Activated naive CD4-positive, alpha-beta T cell treated with anti-CD3 and anti-CD28 coated beads for 36 hours (primary cell): ENCODE measurements at places on chromosomes 5 and 9.
A peak's percentile ranks its signal among the peaks of the same experiment; 100 is the strongest.

DNA sequence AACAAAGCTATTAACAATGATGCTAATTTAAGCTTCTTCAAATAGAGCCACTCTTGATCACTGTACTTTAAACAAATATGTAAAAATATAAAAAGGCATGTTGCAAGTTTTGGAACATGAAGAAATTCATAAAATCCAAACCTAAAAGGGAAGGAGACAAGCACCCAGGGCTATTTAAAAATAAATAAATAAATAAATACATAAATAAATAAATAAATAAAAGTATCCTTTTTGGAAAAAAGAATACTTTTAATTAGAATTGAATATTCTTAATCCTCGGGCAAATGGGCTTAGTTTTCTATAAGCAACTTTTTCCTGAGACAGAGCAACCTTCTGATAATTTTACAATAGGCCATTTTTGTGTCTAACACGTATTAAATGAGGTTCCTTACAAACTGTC is 147.5 kb upstream of the PCA3 start:
- DNase-seq: no peak

DNA sequence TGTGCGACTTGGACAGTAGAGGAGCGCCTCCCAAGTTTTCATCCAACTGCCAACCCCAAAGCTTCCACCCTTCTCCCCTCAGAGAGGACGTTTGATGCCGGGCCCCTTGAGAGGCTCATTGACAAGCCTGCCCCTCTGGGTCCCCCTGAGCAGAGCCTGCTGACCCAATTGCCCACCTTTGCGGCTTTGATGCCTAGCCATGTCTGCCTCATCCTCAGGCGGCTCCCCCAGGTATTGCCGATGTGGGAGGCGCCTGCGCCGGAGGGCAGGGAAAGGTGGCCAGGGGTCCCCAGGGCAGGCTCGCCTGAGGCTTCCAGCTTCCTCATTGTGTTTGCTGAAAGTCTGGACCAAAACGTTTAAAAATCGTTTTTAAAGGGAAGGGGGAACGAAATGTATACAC is 1.4 kb downstream of the ODF2 start:
- no peak for DNase-seq

- DNase-seq: no peak
Observed at GRCh38 chr9:95678759-95679158, 162.0 kb upstream of the PTCH1 start.

- no peak for DNase-seq
Observed at GRCh38 chr5:40447438-40447837, 232.3 kb upstream of the PTGER4 start.

- DNase-seq: no peak
Observed at GRCh38 chr5:14357441-14357840, 214.3 kb downstream of the TRIO start.

DNA sequence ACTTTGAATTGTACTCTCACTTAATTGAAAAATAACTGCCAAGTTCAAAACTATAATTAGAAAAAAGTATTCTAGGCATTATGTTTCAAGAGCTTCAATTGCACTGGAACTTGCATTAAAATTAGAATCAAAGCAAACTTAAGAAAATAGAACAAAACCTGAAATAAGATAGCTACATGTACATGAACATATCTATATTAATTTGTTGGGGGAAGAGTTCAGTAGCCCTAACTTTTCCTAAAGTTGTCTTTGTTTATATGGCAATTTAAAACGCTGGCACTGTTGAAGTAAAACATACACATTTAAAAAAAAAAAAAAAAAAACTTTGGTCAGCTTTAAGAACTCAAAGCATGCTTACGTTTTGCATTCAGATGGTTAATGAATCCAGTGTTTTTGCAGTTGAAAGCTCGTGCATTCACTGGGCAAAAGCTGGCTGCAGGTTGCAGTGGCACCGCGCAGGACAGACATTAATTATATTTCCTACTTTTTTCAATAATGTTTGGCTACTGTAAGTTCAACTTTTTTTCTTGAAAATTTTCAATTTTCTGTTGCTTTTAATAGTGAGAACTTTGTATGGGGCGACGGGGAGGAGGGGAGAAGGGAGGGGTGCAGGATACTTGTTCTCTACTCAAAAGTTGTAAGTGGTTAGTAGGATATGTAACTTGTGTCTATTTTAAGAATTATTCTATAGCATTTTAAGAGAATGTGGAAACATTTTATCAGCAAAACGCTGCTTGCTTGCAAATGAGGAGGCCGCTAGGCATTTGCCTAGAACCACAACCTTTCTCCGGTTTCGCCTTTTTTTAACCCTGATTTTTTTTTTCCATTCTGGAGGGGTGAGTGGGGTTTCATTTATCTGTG is 3.9 kb downstream of the NR2F1 start:
- no peak for DNase-seq

DNA sequence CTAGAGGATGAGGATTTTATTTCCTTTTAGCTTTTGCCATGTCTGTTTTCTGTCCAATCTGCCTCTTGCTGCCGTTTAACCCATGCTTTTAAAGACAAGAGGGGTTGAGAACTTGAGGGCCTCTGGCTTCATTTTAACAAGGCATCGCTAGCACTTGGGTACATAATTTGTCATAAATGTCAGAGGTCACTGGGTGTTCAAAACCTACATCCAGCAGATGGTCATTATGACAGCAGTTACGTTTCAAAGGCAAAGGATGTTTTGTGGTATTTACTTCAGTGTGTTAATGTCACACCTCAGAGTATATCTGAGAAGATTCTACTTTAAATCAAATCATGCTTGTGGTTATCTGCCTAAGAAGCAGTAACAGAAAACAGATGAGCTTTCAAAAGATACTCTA is 918.3 kb downstream of the NR2F1-AS1 start:
- DNase-seq: no peak

DNA sequence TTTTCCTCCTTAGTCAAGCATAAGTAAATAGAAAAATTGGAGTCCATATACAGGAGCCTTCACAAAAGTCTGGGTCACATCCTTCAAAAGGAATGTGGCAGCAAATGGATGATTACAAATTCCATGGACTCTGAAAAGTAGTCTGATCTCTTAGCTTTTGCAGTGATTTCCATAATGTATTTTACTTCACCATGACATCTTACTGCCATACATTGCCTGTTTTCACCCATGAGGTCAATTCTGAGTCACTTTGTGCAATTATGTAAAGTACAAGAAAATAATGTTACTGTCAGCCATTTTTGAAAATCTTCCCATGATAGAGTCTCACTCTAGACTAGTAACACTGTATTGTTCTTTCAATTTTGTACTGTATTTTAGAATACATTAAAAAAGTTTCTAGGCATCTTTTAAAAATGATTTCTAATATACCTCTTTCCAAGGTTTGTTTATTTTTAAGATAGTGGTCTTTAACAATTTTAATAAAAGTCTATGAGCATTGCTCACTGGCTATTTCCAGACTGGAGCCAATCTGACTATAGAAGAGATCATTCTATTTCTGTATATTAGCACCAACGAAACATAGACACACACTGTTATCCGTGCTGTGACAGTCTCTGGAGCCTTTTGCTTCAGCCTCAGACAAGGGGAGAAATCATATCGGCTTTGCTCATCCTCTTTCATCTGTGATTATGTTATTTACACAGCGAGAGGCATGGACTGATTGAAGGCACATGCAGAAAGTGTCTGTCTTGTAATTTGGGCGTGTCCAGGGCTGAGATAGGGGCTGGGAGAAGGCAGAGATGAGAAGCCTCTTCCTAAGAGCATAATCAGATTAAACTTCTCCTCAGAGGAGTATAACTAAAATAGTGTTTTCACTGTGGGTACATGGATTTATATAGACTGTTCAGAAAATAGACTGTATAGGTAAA is 22.9 kb upstream of the ACTBL2 start:
- no peak for DNase-seq

DNA sequence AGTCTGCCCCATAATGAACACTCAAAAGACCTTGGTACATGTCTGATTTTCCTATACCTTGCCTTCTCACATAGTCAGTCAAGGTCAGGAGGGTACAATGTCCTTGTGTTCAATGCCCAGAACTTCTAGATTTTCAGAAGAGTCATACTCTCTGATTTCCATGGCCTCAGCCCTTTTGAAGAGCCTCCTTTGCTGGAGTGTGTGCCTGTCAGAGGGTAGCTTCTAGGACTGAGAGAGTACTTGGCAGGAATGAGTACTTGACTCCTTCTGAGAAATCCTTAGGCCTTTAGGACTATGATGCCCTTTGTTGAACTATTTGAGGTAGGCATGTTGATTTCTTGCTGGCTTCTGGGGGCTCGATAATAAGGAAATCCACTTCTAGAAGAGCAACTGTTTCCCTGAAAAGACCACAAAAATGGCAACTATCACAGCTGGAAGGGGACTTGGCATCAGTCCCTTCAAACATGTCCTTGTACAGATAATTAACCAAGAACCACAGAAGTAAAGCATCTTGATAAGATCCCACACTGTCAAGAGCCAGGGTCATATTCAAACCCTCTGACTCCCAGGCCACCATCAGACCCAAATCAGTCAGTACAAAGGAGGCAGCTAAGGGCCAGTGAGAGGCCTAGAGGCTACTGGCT is 10.6 kb upstream of the MEGF9 start:
- DNase-seq: no peak

DNA sequence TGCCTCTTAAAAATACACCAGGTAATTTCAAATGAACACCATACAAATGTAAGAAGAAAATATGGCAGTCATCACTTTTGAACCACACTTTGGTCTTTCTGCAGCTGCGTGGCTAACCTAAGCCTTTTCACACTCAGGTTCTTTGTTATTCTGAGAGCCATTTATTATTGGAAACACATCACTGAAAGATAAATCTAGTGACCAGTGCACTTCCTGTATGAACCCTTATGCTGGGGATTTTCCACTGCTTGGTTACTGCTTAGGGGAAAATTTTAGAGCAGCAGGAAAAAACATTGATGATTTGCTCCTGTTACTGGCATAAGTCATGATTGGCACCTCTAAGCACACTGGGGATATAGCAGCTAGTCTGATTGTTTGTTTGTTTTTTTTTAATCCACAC is 58.6 kb upstream of the RANBP3L start:
- no peak for DNase-seq

DNA sequence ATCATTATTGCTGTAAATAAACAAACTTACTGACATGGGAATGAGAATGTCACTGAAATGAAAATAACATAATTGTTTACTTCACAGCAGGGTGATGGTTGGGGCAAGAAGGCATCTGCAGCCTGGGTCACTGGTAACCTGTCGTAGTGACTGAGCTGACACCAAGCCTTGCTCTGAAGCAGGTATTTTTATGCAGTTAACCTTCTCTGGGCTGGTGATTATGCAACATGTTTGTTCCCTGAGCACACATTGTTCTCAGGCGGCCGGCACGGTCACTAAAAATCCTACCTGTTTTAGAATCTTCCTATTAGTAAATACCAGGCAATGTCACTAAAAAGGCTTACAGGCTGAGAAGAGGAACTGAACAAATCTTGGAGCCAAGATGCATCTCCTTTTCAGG is 157.7 kb upstream of the NR3C1 start:
- DNase-seq: no peak

DNA sequence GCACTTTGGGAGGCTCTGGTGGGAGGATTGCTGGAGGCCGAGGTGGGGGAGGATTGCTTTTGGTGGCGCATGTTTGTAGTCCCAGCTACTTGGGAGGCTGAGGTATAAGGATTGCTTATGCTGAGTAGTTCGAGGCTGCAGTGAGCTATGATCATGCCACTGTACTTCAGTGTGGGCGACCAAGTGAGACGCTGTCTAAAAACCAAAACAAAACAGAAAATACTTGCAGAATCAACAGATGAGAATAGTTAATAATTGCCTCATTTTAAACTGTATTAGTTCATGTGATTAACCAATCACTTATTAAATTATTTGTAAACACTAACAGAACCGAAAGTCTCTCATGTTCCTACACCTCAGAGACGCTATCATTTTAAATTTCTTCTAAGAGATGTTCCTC is 118.1 kb downstream of the CCDC171 start:
- no peak for DNase-seq

GRCh38 chr9:10661994-10662393 is 49.2 kb upstream of the PTPRD start:
- no peak for DNase-seq

DNA sequence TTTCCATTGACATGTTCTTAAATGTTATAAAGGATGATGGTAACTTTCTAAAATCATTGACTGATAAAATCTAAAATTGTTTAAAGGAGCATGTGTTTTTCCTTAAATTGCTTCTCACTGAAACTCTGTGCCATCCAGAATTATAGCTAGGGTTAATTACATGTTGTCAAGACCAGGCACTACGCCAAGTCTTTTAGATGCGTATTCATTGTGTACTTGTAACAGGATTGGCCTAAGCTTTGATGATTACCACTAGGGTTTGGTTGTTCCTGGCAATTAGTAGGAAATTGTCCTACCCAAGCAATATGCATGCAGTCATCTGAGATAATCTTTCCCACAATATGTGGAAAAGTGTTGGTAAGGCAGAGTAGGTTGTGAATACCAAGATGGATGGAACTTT is 43.8 kb downstream of the PRKACG start:
- DNase-seq: no peak

DNA sequence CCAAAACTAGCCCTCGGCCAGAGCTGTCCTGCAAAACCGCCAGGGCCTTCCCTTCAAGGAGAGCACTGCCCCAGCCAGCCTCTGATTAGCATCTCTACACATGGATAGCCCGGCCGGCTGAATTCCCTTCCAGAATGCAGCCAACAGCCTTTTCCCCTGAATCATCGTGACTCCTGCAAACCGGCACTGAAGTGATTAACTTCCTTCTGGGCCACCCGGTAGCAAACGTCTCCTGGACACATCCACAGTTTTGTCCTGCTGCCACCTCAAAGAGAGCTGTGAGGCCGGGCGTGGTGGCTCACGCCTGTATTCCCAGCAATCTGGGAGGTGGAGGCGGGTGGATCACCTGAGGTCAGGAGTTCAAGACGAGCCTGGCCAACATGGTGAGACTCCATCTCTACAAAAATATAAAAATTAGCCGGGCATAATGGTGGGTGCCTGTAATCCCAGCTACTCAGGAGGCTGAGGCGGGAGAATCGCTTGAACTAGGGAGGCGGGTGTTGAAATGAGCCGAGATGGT is 21.1 kb upstream of the EEIG1 start:
- DNase-seq: no peak

DNA sequence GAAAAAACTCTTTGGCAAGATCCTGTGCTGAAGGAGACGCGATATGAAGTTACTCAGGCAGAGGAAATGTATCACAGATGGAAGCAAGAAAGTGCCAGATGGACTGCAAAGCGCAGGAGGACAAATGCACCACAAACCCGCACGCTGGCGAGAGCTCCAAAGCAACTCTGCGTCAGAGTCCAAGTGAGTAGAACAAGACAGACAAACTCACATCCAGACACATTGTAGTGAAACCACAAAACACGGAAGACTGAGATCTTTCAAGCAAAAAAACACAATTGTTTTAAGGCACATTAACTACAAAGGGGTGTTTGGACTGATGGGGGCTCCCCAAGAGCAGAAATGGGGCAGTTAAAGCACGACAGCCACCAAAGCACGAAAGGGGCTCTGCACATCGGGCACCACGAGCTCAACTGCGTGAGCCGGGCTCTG is 39.2 kb upstream of the NKD2 start:
- DNase-seq: peak; percentile 24

GRCh38 chr5:67104859-67105258 is 91.7 kb downstream of the CD180 start:
- no peak for DNase-seq
